ENCODE measurements at places on chromosomes 16 and 17.

GRCh38 chr16:9259914-9260608, 168.6 kb downstream of the HAPSTR1 start:
- no peak for DNase-seq

DNA sequence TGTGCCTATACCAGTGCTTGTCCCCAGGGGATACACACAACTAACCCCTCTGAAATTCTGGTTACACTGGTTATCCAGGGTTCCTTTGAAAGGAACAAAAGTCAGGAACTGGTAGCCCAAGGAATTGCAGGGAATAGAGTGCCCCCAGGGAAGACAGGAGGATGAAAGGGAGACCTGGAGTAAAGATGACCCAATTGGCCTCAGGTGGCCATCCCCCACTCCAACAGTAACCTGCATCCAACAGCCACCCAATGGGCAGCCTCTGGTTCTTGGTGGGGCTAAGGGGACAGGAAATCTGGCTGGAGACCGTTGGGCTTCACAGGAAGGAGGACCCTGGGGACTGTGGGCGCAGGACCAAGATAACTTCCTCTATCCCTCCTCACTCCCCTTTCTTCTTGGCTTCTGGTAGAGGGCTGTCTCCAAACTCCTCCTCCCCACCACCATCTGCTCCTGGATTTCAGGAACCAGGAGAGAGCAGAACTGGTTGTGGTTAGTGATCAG, 826 bp upstream of the MPO start:
- DNase-seq = no peak

- peak; percentile 78 for DNase-seq
Measured at GRCh38 chr17:15377616-15378015, 36.2 kb upstream of the TEKT3 start.

DNA sequence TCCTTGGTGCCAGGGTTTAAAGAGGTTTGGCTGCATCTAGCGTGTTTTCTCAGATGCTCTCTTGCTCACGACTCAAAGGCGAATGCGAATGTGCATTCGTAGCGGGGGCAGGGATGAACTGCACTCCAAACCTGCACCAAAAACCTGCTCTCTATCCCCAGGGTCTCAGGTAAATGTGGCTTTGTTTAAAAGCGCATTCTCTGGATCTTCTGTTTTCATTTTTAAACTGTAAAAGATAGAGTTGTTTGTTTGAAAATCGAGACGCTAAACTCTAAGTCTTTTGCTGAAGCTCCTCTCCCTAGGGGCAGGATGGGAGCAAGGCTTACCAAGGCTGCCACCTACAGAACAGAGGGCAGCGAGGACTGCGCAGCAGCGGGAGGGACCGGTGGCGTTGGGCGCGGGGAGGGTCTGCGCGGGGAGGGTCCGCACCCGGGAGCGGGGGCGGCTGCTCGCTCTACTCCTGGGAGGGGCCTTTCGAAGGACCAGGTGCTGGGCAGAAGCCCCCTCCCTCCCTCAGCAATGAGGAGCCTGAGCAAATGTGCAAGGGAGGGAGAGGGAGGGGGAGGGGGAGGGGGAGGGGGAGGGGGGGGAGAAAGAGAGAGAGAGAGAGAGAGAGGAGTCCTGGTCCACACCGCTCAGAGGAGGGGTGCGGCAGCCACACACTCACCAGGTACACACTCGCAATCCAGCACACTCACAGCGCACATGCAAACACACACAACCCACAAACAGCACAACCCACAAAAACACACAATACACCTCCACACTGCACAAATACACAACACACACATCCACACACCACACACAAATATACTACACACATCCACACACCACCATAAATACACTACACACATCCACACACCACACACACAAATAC, 142.8 kb downstream of the GRIN2A start:
- DNase-seq = no peak

- DNase-seq = no peak
Measured at GRCh38 chr16:4840984-4841383, 6.1 kb downstream of the GLYR1 start.
